ENCODE measurements at places on chromosomes 2 and 18.

- DNase-seq, result peak; percentile 50
Observed at GRCh38 chr2:145874466-145874865, 1354.5 kb upstream of the ZEB2 start.

DNA sequence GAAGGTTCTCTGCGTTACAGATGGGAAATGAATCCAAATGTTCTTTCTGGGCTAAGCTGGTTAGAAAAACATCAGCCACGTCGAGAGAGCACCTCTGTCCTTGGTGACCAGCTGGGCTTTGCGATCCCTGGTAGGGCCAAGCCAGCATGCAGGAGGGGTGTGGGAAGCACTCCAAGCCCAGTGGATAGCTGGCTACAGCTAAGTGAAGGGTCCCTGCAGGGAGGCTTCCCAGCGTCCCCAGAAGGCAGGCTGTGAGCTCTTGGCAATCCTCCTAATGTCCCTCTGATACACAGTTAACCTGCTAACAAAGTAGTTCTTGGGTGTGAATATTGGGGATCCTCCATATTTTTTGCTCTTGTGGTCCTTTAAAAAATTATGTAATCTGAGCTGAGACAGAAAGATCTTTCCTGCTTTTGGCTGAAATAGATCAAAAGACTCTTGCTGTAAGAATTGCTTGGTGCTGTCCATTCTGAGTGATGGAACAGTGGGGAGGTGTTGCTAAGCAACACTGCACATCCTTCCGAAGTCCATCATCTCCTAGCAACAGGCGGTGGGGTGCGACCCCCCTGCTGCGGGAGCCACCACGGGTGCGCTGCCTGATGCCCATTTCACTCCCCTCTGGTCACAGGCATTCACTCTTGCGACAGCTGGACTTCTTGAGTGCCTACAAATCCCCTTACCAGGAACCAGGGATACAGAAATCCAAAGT lies 88.5 kb upstream of the UXS1 start:
- no peak for DNase-seq

GRCh38 chr2:174597345-174598047 lies at the start of gene WIPF1:
WIPF1 (minus strand) TSS chr2:174597804; CDS start chr2:174585573, 12,231 bp downstream.
- peak; percentile 62 for DNase-seq

- DNase-seq, result no peak
Observed at GRCh38 chr2:128501700-128502099, 183.0 kb upstream of the HS6ST1 start.

GRCh38 chr2:100969998-100970397 lies 32.1 kb upstream of the RPL31 start:
- DNase-seq, result no peak

DNA sequence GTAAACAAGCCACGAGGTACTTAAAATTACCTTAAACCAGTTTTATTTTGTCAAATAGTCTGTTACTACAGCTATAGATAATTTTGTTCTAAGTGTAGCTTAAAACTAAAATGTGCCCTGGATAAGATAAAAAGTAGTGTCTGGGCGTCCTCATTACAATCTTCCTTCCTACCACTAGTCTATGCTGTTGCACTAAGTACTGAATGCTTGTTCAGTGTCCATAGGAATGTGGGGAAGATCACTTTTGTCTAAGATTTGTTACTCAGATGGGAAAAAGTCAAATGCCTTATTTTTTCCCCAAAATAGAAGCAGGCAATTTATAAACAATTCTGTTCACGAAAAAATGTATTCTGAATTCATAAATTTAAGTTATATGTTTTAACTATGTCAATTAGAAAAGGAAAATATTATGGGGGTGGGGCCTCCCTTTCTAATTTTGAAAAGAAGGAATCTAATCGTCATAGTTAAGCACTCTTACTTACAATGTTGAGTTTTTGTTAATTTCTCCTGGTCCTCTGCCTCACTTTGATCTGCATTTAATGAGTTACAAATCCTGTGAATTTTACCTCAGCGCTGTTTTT lies 140.4 kb upstream of the VRK2 start:
- peak; percentile 61 for DNase-seq

DNA sequence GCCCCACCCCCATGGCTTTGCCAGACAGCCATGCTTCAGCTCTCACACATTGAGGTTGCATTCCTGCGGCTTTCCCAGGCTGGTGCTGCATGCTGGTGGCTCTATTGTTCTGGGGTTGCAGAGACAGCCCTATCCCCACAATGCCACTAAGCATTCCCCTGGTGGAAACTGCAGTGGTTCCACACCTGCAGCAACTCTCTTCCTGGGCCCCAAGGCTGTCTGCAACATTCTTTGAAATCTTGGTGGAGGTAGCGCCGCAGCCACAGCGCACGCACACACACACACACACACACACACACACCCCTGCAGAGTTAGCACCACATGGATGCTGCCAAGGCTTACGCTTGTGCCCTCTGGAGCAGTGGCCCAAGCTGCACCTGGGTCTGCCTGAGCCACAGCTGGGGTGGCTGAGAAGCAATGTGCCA lies 21.4 kb downstream of the SFXN5 start:
- peak; percentile 64 for DNase-seq

DNA sequence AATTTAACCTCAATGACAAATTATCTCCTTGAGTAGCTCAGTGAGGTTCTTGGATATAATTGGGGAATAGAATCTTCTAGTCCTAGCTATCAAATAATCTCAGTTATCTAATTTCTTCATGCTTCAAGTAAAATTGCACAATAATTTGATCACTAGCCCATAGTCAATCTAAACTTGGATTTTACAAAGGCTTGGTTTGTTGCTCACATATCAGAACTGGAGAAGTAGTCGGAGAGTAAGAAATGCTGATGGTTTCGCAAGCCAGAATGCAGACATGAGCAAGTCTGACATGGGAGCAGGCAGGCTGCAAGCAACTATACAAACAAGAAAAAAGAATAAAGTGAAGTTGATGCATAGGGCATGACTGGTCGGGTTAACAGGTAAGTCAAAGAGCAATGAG lies 11.7 kb upstream of the PDE11A start:
- no peak for DNase-seq

DNA sequence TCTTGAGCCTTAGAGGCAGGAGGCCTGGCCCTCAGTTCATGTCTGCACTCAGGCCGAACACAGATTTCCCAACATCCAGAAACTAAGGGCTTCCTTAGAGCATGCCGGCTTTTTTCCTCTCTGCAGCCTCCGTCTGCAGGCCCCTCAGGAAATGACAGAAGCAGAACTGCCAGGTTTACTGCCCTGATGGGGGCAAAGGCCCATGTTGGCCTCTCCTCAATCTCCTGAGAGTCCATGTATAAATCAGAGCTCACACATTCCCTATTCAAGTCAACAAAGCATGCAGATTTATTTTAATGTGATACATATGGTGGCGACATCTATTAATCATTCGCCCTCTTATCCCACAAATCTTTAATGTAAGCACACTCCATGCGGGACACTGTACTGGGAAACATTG lies 475.6 kb upstream of the HS6ST1 start:
- DNase-seq, result no peak

- no peak for DNase-seq
Observed at GRCh38 chr18:45282101-45282812, 333.0 kb upstream of the SLC14A2 start.

All from fibroblast of skin of right biceps (primary cell).